Osteocyte (in vitro differentiated cells): ENCODE measurements at places on chromosomes 7 and 10. TPM values are rescaled to one million over a fixed set of nuclear protein-coding genes. Genes with fewer than 3 reads are reported as not detected.
A peak's percentile ranks its signal among the peaks of the same experiment; 100 is the strongest.

- peak; percentile 89 for DNase-seq
Observed at GRCh38 chr10:128150045-128150493, 23.8 kb upstream of the MKI67 start.

PLEKHA1 gene
- 62.8 and 66.9 TPM in 2 replicates for total RNA-seq

DNA sequence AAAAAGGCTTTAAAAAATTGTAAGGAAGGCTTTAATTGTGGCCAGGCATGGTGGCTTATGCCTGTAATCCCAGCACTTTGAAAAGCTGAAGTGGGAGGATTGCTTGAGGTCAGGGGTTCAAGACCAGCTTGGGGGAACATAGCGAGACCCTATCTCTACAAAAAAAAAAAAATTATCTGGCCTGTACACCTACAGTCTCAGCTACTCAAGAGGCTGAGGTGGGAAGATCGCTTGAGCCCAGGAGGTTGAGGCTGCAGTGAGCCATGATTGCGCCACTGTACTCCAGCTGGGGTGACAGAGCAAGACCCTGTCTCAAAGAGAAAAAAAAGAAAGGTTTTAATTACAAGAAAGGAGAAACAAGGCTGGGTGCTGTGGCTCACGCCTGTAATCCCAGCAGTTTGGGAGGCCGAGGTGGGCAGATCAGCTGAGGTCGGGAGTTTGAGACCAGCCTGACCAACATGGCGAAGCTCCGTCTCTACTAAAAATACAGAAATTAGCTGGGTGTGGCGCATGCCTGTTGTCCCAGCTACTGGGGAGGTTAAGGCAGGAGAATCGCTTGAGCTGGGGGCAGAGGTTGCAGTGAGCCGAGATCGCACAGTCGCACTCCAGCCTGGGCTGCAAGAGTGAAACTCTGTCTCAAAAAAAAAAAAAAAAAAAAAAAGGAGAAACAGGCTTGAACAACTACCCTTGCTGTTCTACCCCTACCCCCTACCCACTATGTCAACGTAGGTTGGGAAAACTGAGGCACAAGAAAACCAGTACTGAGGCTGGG is 83.7 kb downstream of the CARD11 start:
- DNase-seq = no peak

- no peak for DNase-seq
Observed at GRCh38 chr10:128116851-128117615, 9.2 kb downstream of the MKI67 start.

GRCh38 chr7:57641521-57642067 is 191.6 kb downstream of the ZNF716 start:
- peak; percentile 66 for DNase-seq

KCNMA1 gene
- 95.5 and 98.1 TPM in 2 replicates for total RNA-seq
